ENCODE measurements at places on chromosomes 3 and 15. TPM values are rescaled to one million over a fixed set of nuclear protein-coding genes. Genes with fewer than 3 reads are reported as not detected.

Gene B3GALNT1
- total RNA-seq = 6.6 TPM

Gene CXCR6
- total RNA-seq = not detected

Gene CSTA
- not detected for total RNA-seq

Gene CEP152
- total RNA-seq = 4.7 TPM

Gene ZBTB20
- total RNA-seq = 4.2 TPM

Gene ARID3B
- total RNA-seq = 70.0 TPM

- no peak overlapping the region for H3K4me3 ChIP-seq
- DNase-seq = no peak
- H3K36me3 ChIP-seq = no peaks in the 10 kb centered on the region
- no peaks in the 10 kb centered on the region for H3K4me1 ChIP-seq
- H3K27me3 ChIP-seq = no peaks in the 10 kb centered on the region
These were observed 269.4 kb upstream of the ZPLD1 start for GRCh38 chr3:102165367-102165766.

DNA sequence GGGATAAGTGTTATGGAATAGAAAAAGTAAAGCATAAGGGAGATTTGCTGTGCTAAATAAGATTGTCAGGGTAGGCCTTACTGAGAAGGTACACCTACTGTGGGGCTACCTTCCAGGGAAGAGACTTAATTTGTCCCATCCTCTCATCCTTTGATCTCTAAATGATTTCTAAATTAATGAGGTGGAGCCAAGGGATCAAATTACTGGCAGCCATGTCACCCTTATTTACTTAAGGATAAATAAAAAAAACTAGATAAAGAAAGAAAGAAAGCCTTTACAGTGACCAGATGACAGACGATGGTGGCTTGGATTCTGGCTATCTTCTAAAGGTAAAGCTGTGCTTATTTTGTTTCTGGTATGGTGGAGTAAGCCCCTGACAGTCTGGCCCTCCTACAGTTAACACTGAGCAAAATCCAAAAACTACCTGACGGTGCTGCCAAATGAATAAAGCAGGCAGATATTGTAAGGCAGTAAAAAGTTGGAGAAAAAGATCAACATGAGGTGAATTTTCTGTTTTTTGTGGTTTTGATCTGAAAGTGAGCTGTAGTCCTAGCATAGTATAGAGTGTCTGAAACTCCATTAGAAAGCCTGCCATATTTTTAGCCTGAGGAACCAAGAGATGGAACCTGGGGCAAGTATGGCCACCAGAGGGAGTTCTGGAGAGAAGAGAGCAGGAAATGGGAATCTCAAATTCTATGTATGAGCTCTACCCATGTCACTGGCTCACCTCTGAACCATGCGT is 285.1 kb upstream of the MANF start:
- H3K27ac ChIP-seq = no peak overlapping the region
- no peaks in the 10 kb centered on the region for H3K27me3 ChIP-seq
- no peaks in the 10 kb centered on the region for H3K36me3 ChIP-seq
- DNase-seq = peak; percentile 65
- no peak overlapping the region for H3K4me3 ChIP-seq

- H3K27me3 ChIP-seq = no peaks in the 10 kb centered on the region
- no peaks in the 10 kb centered on the region for H3K4me1 ChIP-seq
- H3K36me3 ChIP-seq = no peaks in the 10 kb centered on the region
- DNase-seq = no peak
- no peak overlapping the region for H3K27ac ChIP-seq
- no peak overlapping the region for H3K4me3 ChIP-seq
These were observed 158.7 kb downstream of the PDCD6IP start for GRCh38 chr3:33957176-33957575.

DNA sequence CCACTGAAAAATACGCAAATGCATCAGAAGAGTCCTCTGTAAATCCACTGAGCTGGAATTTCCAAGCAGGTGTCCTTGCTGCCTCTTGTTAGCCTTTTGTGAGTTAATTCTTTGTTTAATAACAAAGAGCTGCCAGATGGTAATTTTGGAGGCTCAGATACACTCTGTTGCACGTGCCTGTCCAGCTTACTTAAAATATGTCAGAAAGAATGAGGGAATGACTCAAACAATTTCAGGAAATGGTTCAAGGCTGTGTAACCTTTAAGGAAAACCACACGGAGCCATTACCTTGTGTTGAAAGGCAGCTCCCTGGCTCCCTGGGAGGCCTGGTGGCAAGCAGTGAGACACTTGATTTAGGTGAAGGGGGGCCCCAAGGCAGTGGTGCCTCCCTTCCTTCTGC is 302.2 kb upstream of the CTDSPL start:
- peaks cover 1% of the 10 kb centered on the region for H3K27me3 ChIP-seq
- peaks cover 41% of the 10 kb centered on the region for H3K4me1 ChIP-seq
- H3K36me3 ChIP-seq = peaks cover 71% of the 10 kb centered on the region
- DNase-seq = no peak
- H3K27ac ChIP-seq = no peak overlapping the region

GRCh38 chr3:33447958-33448357 is 7.8 kb upstream of the UBP1 start:
- peak overlapping the region; percentile 94 for H3K4me3 ChIP-seq
- H3K36me3 ChIP-seq = peaks cover 14% of the 10 kb centered on the region
- H3K4me1 ChIP-seq = peaks cover 19% of the 10 kb centered on the region

DNA sequence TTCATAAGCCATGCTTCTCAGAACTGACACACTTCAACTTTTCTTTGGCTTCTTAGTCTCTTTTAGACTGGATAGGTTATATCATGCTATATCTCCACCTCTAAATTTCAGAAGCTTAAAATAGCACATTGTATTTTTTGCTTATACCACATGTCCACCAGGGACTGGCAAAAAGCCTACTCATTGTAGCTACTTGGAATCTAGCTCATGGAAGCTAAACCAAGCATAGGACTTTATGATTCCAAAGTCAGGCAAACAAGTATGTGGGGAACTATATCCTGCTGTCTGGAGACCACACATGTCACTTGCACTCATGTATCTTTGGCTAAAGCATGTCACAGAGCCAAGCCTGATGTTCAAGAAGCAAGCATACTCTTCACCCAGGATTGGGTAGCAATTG is 245.0 kb upstream of the RASGRP1 start:
- H3K4me3 ChIP-seq = no peak overlapping the region
- DNase-seq = no peak
- no peaks in the 10 kb centered on the region for H3K27me3 ChIP-seq
- H3K27ac ChIP-seq = no peak overlapping the region
- H3K4me1 ChIP-seq = peaks cover 7% of the 10 kb centered on the region
- H3K36me3 ChIP-seq = no peaks in the 10 kb centered on the region

DNA sequence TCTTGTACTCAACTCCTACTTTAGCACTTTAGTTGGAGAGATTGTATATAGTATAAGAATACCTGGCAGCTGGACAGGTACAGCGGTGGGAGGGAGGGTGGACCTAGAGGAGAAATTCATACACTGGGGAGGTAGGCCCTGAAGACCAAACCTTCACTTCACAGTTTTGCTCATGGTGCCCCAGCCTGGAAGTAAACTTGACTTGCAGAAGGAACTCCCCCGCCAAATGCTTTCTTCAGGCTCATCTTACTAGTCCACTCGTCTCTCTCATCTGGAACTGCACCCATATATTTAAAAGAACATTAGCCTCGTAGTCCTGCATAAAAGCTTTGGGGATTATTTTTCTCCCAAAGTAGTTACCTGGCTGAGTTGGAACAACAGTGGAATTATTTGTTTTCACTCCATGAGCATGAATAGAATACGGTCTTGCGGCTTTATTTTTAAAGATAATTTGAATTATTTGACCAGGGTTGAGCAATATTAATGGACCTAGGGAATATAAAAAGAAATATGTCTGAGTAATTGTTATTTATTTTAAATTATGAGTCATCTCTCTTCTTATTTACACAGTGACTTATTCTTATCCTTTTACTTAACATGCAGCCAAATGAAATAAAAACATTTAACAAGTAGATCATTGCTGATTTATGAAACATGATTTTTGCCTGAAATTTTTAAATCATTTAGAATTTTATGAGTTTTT is 25.5 kb upstream of the CP start:
- H3K4me3 ChIP-seq = no peak overlapping the region
- DNase-seq = no peak
- no peak overlapping the region for H3K27ac ChIP-seq
- H3K36me3 ChIP-seq = no peaks in the 10 kb centered on the region
- peaks cover 2% of the 10 kb centered on the region for H3K27me3 ChIP-seq
- H3K4me1 ChIP-seq = peaks cover 38% of the 10 kb centered on the region

- no peak for DNase-seq
- no peaks in the 10 kb centered on the region for H3K36me3 ChIP-seq
- H3K27ac ChIP-seq = no peak overlapping the region
These were observed 222.6 kb downstream of the PDCD6IP start for GRCh38 chr3:34020726-34021680.

- DNase-seq = no peak
- H3K4me3 ChIP-seq = no peak overlapping the region
- peaks cover 6% of the 10 kb centered on the region for H3K36me3 ChIP-seq
- H3K4me1 ChIP-seq = peaks cover 58% of the 10 kb centered on the region
These were observed 90.8 kb downstream of the SLCO3A1 start for GRCh38 chr15:91944331-91944730.

GRCh38 chr15:43913026-43913780 is 86.4 kb downstream of the WDR76 start:
- no peaks in the 10 kb centered on the region for H3K36me3 ChIP-seq
- H3K27me3 ChIP-seq = no peaks in the 10 kb centered on the region
- no peak for DNase-seq
- no peak overlapping the region for H3K4me3 ChIP-seq

DNA sequence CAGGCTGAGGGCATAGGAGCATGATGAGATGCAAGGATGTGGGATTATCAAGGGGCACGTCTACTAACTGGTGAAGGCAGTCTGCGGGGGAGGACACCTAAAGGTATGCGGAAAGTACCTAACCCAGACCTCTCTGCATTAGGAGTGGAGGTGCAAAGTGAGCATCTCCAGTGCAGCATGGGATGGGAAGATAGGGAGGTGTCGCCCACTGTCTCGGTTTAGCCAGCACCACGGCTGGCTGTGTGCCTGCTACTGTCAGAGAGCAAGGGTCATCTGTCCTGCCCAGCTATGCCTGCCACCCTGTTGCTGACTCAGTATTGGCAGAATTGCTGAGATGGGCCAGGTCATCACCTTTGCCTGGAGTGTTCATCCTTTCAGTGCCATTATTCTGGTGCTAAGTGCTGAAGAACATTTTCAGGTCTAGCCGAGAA is 40.1 kb downstream of the OXNAD1 start:
- H3K36me3 ChIP-seq = peaks cover 19% of the 10 kb centered on the region
- peaks cover 26% of the 10 kb centered on the region for H3K4me1 ChIP-seq
- no peak overlapping the region for H3K4me3 ChIP-seq
- no peak overlapping the region for H3K27ac ChIP-seq
- no peak for DNase-seq

- peaks cover 31% of the 10 kb centered on the region for H3K4me1 ChIP-seq
- H3K4me3 ChIP-seq = no peak overlapping the region
- no peak overlapping the region for H3K27ac ChIP-seq
- H3K27me3 ChIP-seq = peaks cover 10% of the 10 kb centered on the region
These were observed 32.8 kb downstream of the LOXL1 start for GRCh38 chr15:73959012-73959581.

DNA sequence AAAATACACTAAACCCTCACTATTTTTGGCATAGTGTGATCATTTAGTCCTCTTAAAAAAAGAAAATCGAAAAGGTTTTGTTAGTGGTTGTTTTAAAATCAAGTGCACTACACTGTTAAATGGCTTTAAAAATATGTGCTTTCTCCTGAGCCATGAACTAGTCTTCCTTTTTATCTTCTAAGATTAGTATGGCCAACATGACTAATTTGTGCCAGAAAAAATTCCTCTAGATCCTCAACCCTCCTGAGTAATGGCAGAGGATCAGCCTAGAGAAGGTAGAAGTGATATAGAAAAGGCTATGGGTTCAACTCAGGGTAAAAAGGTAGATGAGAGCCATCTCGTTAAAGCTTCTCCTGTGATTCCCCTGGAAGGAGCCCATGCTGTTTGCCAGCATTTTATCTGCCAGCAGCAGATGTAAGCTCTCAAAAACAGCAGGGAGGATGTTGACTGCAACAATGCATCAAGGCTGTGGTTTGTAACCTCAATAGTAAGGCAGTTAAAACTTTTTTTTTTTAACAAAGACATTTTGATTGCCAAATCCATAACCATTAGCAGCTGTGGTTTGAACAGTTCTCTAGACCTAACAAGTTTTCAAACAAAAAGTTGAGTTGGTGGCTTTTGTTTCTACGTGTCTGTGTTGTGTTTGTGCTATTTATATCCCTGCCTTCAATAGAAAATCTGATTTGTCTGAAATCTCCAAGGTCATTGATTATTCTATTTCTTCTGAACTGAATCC is 30.2 kb upstream of the ZNF609 start:
- DNase-seq = no peak
- H3K4me1 ChIP-seq = peaks cover 23% of the 10 kb centered on the region
- H3K36me3 ChIP-seq = peaks cover 18% of the 10 kb centered on the region

DNA sequence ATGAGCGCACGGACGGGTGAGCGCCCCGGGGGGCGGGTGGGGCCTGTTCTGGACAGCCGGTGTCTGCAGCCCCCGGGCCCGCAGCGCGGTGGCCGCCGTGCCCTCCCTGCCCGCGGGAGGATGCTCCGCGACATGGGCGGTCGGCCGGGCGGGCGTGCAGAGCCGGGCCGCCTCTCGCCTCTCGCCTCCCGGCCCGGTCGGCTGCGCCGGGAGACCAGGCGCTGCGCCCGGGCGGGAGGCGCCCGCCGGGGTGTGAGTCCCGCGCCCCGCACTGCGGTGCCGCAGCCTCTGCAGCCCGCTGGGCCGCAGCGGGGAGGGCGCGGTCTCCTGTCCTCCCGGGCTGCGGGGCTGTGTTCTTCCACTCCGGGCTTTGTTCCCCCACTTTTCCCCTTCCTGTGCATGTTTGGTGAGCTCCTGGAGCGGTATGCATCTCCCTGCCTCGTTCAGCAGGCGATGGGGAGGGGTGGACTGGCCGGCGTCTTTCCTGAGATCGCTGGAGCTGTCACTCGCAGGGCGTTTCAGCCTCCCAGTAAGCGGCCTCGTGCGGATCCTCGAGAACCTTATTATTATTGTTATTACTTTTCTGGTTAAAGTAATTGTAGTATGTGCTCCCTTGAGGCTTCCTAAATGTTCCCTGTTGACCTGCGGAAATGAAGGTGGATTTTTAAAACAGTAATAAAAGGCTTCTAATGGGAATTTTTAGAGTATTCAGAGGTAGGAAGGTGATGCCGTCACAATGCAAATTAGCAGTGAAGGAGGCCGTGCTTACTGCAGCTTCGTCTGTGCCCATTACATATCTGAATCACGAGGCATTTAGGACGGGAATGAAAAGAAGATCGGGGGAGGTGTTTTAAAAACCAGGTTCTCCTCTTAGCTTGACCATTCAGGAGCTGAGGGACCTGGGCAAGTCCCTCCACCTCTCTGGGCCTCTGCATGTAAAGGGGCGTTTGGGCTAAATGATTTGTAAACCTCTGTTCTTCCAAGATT is 593 bp downstream of the TMOD2 start:
- H3K27ac ChIP-seq = peak overlapping the region; percentile 23
- DNase-seq = peak; percentile 50
- H3K27me3 ChIP-seq = peaks cover 11% of the 10 kb centered on the region
- H3K4me3 ChIP-seq = peak overlapping the region; percentile 95

DNA sequence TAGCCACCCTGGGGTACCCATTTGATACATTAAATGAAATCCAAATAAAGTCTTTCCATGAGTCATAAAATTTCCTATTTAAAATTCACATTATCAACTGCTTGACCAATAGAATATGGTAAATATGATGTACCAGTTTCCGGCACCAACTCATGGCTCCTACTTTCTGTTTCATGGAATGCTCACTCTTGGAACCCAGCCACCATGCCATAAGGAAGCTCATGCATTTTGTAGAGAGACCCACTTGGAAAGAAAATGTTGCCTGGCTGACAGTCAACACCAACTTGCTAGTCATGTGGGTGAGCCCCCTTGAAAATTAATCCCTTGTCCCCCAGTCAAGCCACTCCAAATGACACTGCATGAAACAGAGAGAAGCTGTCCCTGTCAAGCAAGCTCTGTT is 57.2 kb downstream of the WWTR1 start:
- no peak overlapping the region for H3K27ac ChIP-seq
- DNase-seq = no peak

Measured in endothelial cell (in vitro differentiated cells).